Stimulated activated CD4-positive, alpha-beta T cell treated with anti-CD3 and anti-CD28 coated beads, Interleukin-1b, Interleukin-23, amount 100 ng/mL, for 1 hour (primary cell): ENCODE measurements at places on chromosomes 2 and 18.

GRCh38 chr2:40147360-40147759 lies 304.5 kb downstream of the SLC8A1 start:
- no peak for DNase-seq

- DNase-seq, result no peak
Observed at GRCh38 chr2:42030200-42030759, 17.5 kb upstream of the PKDCC start.

DNA sequence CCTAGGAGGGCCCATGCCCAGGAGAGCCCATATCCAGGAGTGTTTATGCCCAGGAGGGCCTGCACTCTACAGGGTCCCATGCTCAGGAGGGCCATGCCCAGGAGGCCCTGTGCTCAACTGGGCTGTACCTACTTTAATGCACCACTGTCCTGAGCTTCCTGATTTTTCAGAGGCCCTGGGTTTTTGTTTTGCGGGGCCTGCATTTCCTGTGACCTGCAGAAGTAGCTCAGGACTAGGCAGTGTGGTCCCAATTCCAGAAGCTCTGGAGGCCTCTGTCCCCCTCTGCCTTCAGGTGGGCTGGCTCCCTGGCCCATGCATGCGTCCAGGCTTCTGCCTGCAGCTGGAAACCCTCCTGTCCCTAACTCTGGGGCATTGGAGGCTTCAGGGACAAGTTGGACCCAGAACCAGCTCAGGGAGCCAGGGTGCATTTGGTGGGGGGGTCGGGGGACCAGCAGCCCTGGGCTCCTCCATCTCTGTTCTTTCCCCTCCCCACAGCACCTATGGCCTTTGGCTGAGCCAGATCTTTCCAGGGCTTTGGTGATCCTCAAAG lies 10.8 kb downstream of the GPR35 start:
- no peak for DNase-seq

DNA sequence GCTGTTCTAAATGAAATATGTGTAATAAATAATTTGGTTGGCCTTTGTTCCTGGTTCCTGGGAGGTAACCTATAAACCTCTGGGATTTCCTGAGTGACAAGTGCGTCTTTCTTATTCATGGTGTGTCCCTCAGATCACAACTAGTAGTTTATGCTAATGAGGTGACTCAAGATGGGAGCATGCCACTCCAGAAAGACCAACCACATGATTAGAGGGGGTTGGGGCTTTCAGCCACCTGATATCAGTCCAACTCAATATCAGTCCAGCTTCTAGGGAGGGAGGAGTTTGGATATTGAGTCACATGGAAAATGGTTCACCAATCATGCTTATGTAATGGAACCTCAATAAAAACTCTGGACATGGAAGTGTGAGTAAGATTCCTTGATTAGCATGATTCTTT lies 96.6 kb downstream of the QPCT start:
- no peak for DNase-seq

GRCh38 chr2:147382322-147382948 lies 462.4 kb upstream of the ACVR2A start:
- DNase-seq, result no peak

DNA sequence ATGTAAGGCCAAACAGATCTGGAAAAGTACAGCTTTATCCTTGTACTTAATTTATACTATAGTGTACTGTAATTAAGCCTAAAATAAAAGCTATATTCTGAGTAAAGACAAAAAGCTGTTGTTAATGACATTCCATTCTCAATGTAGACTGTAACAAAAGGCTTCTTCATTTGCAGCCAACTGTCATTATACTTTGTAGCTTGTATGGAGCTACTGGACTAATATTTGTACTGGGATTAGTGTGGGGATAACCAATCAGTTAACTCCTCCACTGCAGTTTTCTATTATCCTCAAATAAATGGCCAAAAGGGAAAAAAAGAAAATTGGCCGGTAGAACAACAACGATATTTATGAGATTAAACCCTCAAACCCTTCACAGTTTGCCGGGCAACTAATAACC lies 66.5 kb downstream of the STK39 start:
- no peak for DNase-seq

- DNase-seq, result no peak
Observed at GRCh38 chr2:60554074-60554645, 706 bp upstream of the BCL11A start.

DNA sequence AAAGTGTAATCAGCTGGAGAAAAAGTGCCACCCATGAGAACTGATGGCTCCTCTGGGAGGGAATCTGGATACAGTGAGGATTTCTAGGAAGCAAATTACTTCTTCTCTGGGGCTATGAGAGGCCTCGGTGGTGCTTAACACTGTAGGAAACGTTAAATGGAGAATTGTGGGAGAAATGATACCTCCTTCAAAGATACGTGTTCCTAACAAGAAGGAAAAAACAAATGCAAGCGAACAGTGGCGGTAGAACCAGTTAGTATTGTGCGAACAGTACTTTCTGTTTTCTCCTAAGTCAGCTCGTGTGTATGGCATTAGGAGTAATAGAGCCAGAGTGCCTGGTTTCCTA lies 587 bp upstream of the MTIF2 start:
- DNase-seq, result no peak

DNA sequence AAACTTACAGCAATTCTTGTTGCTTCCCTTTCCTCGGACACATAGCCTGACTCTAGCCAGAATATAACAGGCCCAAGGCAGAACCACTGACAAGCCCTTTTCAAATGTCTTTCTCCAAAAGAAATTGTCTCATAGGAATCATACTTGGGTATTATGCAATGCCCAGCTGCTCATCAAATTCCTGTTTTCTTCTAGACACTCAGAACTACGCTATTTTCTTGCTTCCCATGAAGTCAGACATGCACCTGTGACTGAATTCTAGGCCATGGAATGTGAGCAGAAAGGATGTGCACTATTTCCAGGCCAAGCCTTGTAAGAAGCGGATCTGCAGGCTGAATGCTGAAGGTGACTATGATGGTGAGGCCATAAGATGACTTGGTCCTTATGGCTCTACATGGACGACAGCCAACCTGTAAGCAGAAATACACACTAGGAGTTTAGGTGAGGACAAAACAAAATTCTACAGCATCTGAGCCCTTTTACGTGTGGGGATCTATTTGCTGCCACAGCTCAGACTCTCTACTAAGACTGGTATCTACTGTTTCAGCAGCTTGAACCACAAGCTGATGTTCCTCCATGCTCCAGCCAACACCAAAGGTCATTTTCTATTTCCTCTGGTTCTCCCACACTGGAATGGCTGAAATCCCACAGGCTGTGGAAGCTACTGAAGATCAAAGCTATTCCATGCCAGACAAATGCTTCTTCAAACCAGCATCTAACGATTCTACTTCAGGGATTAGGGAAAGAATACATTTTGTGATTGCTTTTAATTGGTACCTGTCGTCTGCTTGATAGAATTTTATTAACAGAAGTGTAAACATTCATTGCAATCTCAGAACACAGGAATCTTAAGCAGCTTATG lies 378.7 kb downstream of the RBM43 start:
- no peak for DNase-seq

DNA sequence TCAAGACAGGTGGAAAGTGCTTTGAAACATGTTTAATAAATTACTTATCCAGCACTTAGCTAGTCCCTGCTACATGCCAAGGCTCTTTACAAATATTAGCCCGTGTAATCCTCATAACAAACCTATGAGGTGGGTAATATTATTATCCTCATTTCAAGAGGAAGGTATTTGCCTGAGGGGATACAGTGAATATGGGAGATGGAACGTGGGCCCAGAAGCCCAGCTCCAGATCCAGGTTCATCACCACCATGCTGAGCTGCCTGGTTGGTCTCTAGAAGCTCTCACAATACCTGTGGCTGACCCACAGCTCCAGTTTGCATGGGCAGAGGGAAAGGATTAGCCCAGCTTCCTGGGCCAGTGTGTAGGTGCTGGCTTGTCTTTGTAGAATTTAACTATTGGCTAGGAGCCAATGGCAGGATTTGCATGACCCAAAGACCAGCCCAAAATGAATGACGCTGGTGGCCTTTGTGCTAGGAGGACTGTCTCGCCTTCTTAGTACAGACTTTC lies 61.6 kb upstream of the ATP8B1 start:
- DNase-seq, result no peak

GRCh38 chr2:172449911-172450550 lies 22.6 kb downstream of the ITGA6 start:
- no peak for DNase-seq

GRCh38 chr2:241020201-241020600 lies 21.8 kb downstream of the SNED1 start:
- DNase-seq, result no peak

DNA sequence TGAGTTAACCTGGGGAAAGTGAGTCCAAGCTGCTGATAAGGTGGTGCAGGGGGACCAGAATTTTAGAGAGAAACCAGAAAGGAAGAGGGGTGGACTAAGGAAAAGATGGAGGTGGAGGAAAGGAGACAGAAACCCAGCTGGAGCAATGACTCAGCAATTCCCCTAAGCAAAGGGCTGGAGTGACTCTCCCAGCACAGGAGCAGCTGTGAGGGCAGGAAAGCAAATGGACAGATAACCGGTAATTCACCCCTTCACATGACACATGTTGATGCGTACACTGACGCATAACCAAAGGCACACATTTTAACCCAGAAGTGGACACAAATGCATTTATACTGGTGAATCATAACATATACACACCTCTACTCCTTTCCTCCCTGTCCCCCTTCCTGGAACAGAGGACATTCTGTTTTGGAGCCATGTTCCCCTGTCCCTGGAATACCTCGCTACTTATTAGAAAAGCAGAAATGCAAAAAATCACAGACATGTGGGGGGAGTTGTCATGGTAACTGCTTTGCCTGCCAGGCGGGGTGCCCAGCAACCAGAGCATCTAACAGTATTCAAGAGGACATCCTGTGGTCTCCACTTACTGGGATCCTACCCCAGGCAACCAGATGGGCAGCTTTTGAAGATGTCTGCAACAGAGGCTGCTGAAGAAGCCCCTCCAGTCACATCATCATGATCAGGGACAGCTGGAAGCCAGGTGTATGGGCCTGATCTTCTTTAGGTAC lies 4.7 kb downstream of the CDK5R2 start:
- DNase-seq, result no peak

- no peak for DNase-seq
Observed at GRCh38 chr18:69978732-69979715, 31.4 kb upstream of the CD226 start.

DNA sequence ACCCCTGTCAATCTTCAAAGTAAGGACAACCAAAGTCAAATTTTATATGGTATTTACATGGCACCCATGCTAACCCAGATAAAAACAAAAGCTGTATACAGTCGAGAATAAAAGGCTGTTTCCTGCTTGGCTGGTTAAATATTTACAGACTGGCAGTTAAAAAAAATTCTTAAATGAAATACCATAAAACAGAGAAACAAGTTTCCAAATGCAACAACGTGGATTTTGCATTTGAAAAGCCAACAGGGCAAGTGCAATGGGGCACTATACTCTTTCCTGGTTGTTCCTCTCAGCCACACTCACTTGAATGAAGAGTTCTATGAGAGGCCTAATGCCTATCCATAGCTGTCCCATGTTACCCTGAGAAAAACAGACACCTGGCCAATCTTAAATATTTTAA lies 6.1 kb upstream of the NR4A2 start:
- no peak for DNase-seq

DNA sequence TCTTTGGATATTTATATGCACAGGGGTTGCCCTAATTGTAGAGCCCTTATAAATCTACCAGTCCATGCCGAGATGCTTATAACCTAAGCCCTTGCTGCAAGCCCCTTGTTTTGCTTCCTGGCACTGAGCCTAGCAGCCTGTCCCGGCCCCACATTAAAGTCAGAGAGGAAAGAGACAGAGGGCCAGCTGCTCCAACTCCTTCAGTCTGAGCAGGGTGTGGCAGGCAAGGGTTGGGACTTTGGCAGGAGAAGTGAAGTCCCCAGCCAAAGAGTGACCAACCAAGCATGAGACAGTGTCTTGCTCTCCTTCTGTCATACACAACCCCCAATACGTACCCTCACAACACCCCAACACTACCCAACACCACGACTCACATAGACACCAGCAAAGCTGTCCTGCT lies 54.7 kb upstream of the FZD7 start:
- DNase-seq, result no peak

DNA sequence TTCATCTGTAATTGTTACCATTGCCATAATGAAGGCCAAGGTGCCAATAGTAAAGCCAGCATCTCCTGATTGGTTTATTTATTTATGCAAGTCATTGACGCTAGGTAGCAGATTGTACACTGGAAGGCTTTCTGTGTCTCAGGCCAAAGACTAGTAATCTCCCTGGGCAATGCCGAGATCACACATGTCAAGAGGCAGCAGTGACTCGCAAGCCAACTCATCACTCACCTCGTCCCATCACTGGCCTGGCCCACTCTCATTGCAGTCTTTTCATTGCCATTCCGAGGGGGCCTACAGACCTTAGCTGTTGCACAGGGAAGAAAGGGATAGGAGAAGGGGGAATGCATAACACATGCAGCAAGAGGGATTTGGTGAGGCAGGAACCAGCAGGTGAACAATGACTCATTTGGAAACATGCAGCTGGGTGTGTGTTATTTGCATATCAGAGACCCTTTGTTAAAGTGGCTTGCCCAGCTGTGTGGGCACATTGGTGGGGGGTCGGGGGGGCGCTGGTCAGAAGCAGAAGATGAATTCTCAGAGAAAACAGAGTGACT lies 448.7 kb upstream of the HNRNPA3 start:
- DNase-seq, result no peak

DNA sequence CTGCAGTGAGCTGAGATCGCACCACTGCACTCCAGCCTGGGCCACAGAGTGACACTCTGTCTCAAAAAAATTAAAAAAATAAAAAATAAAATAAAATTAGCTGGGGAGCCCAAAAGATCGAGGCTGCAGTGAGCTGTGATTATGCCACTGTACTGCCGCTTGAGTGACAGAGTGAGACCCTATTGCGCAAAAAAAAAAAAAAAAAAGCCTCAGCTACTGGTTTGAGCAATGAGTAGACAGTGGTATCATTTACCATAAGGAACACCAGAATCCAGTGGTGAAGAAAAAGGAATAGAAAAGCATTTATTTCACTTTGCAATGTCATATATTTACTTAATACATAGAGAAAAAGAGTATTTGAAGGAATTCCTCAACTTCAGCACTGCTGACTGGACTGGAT lies 3.0 kb downstream of the SAP130 start:
- no peak for DNase-seq

GRCh38 chr2:30336978-30337841 lies 105.9 kb downstream of the LBH start:
- DNase-seq, result no peak

DNA sequence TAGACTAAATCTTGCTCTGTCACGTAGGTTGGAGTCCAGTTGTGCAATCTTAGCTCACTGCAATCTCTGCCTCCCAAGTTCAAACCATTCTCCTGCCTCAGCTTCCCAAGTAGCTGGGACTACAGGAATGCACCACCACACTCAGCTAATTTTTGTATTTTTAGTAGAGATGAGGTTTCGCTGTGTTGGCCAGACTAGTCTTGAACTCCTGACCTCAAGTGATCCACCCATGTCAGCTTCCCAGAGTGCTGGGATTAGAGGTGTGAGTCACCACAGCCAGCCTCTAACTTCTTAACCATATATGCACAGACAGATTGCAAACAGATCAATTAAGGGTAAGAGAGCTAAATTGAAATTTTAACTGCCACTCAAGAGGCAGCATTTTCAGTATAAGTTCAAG lies 22.1 kb upstream of the CNGA3 start:
- DNase-seq, result no peak

- no peak for DNase-seq
Observed at GRCh38 chr18:3219241-3219630, 532 bp downstream of the MYOM1 start.
